Stimulated activated CD4-positive, alpha-beta T cell treated with anti-CD3 and anti-CD28 coated beads, Interleukin-15, amount 100 ng/mL, for 48 hours (primary cell): ENCODE measurements at places on chromosomes 12 and 14.

GRCh38 chr12:55659486-55660385 lies 23.0 kb downstream of the OR10P1 start:
- DNase-seq = no peak

GRCh38 chr12:1836854-1837421 lies 16.6 kb downstream of the LRTM2 start:
- no peak for DNase-seq

- peak; percentile 60 for DNase-seq
Measured at GRCh38 chr12:91811481-91812287, 334.0 kb downstream of the BTG1 start.

- no peak for DNase-seq
Measured at GRCh38 chr14:68566075-68566474, 226.8 kb downstream of the ZFP36L1 start.

GRCh38 chr14:59959668-59960067 lies 39.7 kb downstream of the LRRC9 start:
- DNase-seq = no peak

GRCh38 chr14:91315844-91316267 lies 71.4 kb upstream of the GPR68 start:
- DNase-seq = peak; percentile 81

GRCh38 chr14:21993837-21994236 lies 320.2 kb upstream of the OR4E1 start:
- DNase-seq = no peak

DNA sequence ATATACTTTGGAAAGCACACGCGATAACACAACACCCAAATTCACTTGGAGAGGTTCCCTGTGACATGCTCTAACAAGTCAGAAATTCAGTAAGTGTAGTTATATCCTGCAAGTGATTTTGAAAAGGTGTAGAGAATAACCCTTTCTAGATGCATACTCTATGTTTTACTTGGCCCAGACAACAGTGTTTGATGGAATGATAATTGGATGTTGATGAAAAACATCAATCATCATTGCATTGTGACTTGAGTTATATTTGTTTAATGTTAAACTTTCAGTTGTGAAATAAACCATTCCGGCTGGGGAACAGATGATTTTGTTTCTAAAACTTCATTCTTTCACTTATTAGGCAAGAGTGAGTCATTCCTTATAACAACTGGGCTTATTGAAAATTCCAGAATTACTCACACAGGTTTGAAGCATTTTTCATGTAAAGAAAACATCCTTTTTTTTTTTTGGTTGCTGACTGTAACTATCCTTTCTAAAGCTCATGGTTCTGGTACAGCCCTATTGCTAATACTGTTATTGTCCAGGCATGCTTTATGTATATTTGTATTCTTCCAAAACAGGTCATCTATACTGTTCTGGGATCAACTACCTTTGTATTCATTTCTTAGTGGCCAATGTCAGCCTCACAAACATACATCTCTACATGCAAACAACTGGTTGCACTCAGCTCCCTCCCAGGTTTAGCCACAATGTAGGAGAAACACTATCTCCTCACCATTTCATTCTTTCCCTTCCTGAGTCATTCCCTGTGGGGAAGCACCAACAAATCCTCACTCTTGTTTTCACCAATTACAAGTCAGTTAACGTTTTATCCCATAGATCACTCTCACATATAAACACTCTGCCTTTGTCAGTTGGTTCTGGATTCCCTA lies 121.2 kb upstream of the LRIG3 start:
- no peak for DNase-seq

- DNase-seq = no peak
Measured at GRCh38 chr12:102421802-102422583, 58.4 kb downstream of the IGF1 start.

- DNase-seq = peak; percentile 42
Measured at GRCh38 chr14:106845286-106846087, 1319.1 kb downstream of the TMEM121 start.

- no peak for DNase-seq
Measured at GRCh38 chr12:61369241-61369910, 890.8 kb upstream of the USP15 start.

DNA sequence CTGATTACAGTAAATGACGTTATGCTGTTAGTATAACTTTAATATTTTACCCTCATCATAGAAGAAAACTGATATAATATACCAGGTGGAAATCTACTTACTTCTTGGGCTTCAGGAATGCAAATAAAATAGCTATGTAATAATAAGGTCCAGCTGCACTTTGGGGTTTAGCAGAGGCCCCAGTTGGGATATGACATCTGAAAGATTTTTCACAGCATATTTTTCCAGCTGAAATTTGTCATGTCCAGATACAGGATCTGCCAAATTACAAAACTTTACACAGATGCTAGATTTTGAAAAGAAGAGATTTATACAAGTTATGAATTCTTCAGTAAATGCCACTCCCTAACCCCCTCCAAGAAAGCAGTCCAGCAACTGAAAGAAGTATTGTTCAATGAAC lies 29.2 kb upstream of the DCN start:
- no peak for DNase-seq

- no peak for DNase-seq
Measured at GRCh38 chr14:30115756-30116155, 188.1 kb upstream of the PRKD1 start.

GRCh38 chr12:53074283-53074998 lies 4.7 kb downstream of the SPRYD3 start:
- DNase-seq = no peak

- no peak for DNase-seq
Measured at GRCh38 chr12:127249428-127249827, 1017.5 kb upstream of the TMEM132C start.

DNA sequence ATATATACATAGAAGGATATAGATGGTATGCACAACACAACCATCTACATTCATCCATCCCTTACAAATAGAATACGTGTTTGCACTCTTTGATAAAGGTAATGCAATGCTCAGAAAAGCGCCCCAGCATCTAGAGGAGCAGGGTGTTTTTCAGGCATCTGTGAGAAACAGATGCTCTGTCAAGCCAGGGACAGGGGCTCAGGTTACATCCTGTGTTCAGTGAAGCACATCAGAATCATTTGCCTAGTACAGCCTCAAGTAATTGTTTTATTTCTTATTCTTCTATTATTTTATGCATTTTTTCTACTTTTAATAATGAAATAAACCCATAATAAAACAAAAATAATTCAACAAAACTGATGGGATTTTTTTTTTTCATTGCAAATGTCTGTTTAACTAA lies 50.5 kb upstream of the HIF1A start:
- no peak for DNase-seq

GRCh38 chr14:24335461-24336171 lies 745 bp upstream of the ADCY4 start:
- no peak for DNase-seq

GRCh38 chr12:41993283-41993682 lies 151.4 kb downstream of the GXYLT1 start:
- DNase-seq = no peak

GRCh38 chr14:71301611-71302010 lies 394.4 kb downstream of the PCNX1 start:
- DNase-seq = no peak

GRCh38 chr12:63753743-63754142 lies 26.0 kb upstream of the RXYLT1 start:
- no peak for DNase-seq

DNA sequence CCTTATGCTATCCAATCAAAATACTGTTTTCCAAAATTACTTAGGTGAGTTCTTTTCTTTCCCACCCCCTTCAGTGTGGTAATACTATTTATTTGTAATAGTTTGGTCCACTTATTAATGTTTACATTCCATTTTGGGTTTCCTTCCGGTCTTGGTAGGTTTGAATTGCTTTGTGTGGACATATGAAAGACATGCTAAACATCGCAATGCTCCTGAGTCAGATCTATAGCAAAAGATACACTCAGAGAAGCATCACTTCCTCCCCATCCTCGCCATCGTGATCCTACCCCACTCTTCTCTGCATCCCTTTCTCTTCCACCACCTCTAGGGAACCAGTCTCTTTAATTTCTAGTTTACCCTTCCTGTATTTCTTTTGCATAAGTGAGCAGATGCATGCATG lies 30.0 kb downstream of the TUNAR start:
- DNase-seq = no peak

DNA sequence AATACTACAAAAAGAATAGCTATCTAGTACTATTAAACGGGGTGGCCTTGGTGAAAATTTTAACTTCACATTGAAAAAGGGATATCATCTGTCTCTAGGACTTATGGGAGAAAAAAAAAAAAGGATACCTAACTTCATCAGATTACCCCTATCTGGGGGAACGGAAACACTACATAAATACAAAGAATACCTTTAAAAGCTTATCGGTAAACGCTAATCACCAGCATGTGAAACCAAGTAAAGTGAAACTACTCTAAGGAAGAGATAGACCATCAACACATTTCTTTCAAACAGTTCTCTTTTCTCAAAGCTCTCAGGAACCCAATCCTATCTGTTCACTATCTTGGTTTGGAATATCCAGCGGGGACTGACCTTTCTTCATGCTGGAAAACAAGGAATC lies 3.5 kb downstream of the KICS2 start:
- no peak for DNase-seq

- DNase-seq = no peak
Measured at GRCh38 chr14:81986005-81986404, 452.4 kb upstream of the SEL1L start.

DNA sequence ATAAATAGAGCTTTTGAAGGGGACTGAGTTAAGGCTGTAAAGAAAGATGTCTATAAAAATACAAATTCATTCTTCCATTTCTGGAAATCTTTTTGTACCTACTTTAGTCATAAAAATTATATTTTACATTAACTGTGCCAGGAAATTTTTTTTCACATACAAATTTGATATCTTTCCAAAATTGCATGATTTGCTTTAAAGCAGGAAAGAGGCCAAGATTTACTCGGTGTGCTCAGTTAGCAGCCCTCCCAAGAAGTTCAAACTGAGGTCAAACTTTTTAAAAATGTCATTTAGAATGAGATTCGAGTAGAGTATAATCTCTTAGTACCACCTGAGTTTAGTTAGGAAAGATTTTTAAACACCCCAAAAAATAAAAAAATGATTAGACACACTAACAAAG lies 173.2 kb upstream of the GRIP1 start:
- no peak for DNase-seq

GRCh38 chr12:119182701-119183493 lies 4.2 kb downstream of the HSPB8 start:
- no peak for DNase-seq

DNA sequence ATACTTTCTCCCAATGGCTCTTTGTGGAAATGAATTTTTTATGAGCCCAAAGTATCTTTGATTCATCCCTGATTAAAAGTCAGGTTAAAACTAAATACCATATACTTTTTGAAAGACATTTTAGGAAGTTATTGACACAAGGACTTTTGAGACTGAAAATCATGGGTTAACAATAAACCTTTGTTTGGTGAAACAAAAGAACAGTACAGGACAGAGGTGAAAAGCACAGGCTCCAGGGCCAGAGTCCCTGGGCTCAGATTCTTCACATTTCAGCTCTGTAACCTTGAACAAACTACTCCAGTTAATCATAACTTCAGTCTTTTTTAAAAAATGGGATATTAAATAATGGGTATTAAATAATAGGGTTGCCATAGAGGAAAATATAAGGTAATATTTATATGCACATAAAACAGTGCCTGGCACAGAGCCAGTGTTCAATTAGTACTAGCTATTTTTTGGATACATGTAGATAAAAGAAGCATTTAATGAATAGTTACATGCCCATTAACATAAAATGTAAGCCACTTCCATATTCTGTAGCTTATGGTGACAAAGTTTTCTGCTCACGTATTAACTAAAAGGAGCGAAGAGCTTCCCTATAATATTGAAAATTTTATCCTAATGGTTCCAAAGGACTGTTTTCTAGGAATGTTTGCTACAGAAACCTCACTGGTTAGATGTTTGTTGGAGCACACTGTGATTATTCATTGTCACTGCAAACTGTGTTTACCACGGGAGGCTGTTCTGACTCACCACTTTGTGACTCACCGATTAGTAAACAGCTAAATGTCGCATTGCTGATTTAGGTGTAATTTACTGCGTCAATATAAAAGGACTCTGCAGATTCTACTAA lies 255.4 kb downstream of the DAD1 start:
- no peak for DNase-seq

DNA sequence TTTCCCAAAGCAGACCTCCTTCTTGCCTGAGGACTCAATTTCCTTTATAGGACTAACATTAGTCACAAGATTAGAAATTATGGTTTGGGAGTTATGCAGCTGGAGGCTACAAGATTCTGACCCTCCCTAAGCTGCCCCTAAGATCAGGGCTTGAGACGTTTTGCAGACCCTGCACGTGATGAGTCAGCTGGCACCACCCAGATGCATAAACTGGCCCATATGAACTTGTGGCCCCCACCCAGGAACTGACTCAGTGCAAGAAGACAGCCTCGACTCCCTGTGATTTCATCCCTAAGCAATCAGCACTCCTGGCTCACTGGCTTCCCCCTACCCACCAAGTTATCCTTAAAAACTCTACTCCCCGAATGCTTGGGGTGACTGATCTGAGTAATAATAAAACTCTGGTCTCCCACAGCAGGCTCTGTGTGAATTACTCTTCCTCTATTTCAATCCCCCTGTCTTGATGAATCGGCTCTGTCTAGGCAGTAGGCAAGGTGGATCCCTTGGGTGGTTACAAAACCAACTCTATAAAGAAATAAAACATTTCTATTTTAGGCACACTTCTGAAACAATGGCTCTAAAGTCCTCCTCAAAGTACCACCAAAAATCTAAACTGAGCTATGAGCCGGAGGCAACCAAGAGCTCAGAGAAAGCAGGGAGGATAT lies 233.4 kb downstream of the TMEM132D start:
- DNase-seq = no peak

- DNase-seq = no peak
Measured at GRCh38 chr14:32224737-32225377, 21.8 kb upstream of the RNU6-8 start.

GRCh38 chr14:73069585-73069984 lies 11.3 kb downstream of the RBM25 start:
- no peak for DNase-seq

DNA sequence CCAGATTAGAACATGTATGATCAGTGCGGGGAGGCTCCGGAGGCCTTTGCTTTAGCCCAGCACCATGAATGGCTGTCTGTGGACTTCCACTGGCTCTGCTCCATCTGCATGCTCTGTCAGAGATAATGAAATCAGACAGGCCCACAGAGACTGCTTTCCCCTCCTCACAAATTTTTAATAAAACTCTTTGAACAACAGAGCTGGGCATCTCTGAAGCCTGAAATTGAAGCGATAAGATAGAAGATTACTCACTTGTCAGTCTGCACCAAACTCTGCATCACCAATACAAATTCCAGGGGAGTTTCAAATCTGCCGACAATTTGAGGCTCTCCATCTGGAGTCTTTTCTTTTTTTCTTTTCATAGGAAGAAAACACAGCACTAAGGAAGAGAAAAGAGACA lies 110.0 kb downstream of the DYRK2 start:
- DNase-seq = no peak

GRCh38 chr14:26863736-26864135 lies 265.9 kb upstream of the NOVA1 start:
- DNase-seq = no peak

DNA sequence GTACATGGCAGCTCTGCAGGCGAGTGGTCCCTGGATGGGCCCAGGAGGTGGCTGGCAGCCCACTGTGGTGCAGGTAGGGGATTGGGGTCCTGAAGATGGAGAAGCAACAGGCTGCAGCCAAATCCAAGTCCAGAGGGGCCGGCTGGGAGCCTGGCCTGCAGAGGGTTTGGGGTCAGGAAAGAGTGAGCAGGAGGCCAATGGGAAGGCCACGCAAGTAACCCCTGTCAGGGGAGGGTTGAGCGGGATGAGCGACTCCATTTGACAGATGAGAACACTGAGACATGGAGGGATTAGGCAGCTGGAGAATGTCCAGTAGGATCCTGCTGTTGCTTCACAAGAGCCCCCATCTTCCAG lies 136.0 kb downstream of the BCL11B start:
- DNase-seq = no peak

GRCh38 chr12:1581973-1582708 lies 12.2 kb downstream of the FBXL14 start:
- DNase-seq = no peak
